Renal cortex interstitium (tissue), 15 donors: ENCODE measurements at places on chromosomes 11 and 22. TPM values are rescaled to one million over a fixed set of nuclear protein-coding genes. Genes with fewer than 3 reads are reported as not detected.

SERPING1 gene
- polyA plus RNA-seq: 161 TPM

CD81 gene
- 528 TPM for polyA plus RNA-seq

NLRX1 gene
- polyA plus RNA-seq: 12.0 TPM

TRPM5 gene
- 3.5 TPM for polyA plus RNA-seq

PRAME gene
- polyA plus RNA-seq: 0.90 TPM

GRCh38 chr22:49965091-49966040, 4.8 kb downstream of the PIM3 start:
- DNase-seq: no peak

- no peak for DNase-seq
Measured at GRCh38 chr11:14857621-14858020, 34.4 kb downstream of the CYP2R1 start.

- no peak for DNase-seq
Measured at GRCh38 chr11:75642402-75643113, 26.3 kb downstream of the MAP6 start.

DNA sequence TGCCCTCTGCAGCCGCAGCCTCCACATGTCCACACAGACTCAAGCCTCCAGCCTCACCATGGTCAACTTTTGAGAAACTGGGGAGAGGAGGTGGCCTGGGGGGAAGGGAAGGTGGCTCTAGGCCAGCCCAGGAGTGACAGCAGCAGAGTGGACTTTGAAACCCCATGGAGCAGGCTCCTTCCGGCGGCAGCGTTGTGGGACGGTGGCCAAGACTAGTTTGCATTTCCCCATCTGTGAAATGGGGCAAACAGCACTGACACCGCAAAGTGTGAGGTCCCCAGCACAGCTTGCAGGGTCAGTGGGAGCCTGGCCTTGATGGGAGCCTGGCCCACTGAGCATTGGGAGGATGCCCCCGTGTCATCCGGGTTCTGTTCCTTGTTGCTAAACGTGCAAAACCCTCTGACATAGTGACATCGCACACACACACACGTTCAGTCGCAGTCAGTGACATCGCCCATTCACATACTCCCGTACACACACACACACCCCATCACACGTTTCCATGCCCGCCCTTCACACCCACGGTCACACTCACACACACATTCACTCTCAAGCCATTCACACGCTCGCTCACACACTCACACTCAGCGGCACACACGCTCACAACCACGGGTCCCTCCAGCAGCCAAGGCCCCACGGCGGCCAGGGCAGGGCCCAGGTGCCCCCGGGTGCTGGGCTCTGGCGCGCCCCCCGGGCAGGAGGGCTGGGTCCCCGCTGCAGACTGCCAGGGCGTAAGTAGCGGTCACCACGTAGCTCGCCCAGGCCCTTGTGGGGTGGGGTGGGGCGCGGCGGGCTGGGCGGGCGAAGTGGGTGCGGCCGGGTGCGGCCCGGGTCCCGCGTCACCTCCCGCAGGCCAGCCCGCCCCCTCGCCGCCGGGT, 585 bp downstream of the CYB5R3 start:
- DNase-seq: no peak
